M059J (cell line): ENCODE measurements at places on chromosomes 6 and 20. TPM values are rescaled to one million over a fixed set of nuclear protein-coding genes. Genes with fewer than 3 reads are reported as not detected.

Gene MUCL3
- total RNA-seq = not detected in 2 replicates

DNA sequence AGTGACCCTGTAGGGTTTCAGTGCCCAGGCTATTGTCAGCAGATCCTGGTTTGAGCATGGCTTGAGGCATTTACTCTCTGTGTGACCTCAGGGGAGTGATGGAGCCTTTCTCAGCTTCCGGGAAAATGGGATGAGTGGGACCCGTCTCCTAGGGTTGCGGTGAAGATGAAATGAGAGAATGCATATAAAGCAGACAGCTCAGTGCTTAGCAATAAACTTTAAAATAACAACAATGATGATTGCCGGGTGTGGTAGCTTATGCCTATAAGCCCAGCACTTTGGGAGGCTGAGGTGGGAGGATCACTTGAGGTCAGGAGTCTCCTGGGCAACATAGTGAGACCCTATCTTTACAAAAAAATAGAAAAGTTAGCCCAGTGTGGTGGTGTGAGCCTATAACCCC is 106.0 kb upstream of the MTHFD1L start:
- peak; percentile 53 for DNase-seq

DNA sequence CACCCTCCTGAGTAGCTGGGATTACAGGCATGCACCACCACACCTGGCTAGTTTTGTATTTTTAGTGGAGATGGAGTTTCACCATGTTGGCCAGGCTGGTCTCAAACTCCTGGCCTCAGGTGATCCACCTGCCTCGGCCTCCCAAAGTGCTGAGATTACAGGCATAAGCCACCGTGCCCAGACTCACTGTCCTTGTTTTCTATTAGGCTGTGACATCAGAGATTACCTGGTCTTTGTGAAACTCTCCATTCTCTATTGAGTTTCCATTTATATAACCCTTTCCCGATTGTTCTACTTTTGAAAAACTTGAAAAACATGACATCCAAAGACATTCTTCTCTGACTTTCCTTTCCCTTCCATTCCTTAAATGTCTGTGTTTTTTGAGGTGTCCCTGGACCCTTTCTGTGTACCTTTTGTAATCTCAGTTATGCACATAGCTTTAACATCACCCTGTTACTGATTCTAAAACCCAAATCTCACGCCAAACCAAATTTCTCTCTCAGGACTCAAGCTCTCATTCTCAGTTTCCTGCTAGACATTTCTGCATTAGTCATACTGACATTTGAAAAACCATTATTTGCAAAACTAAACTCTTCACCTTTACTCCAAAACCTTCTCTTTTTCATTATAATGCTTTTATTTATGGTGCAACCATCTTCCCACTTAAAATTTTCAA is 137.0 kb downstream of the KHDC1L start:
- DNase-seq = no peak

DNA sequence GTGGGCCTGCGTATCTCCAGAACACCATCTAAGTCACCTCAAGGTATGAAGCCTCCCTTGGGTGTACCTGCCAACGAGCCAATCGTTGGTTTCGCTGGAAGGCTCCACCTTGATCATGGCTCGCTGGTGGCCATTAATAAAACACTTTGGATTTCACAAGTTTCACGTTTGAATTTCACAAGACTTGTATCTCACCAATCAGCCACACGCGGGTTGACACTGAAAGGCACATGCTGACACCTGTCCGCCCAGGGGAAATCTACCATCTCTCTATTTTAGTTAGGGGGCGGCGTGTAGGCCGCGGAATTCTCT is 586 bp upstream of the HMGA1 start:
- DNase-seq = no peak

Gene XPO5
- total RNA-seq = 28.9 and 42.2 TPM in 2 replicates

GRCh38 chr6:160076009-160076408 is 45.6 kb upstream of the SLC22A1 start:
- DNase-seq = no peak

DNA sequence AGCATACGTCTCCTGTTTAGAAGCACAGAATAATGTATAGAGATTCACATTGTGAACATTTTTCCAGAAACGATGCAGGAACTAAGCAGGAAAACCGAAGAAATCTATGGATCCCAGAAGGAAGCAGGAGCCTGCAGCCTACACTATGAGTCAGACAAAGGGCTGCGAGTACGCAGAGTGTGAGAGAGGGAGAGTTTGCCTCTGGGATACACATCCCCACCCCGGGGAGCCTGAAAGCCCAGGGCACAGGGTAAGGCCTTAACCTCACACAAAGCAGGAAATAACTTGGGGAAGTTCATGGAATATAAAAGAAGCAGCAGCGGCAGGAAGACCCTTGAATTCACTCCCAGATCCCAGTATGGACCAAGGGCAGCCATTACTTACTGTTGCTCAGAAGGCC is 842.1 kb upstream of the MANEA start:
- no peak for DNase-seq

Gene GDAP1L1
- total RNA-seq = 0.42 TPM in 1 of 2 replicates, not detected in the other

- peak; percentile 56 for DNase-seq
These were observed 29.9 kb downstream of the SGK1 start for GRCh38 chr6:134287859-134288537.

Gene HTR1B
- not detected in 2 replicates for total RNA-seq

DNA sequence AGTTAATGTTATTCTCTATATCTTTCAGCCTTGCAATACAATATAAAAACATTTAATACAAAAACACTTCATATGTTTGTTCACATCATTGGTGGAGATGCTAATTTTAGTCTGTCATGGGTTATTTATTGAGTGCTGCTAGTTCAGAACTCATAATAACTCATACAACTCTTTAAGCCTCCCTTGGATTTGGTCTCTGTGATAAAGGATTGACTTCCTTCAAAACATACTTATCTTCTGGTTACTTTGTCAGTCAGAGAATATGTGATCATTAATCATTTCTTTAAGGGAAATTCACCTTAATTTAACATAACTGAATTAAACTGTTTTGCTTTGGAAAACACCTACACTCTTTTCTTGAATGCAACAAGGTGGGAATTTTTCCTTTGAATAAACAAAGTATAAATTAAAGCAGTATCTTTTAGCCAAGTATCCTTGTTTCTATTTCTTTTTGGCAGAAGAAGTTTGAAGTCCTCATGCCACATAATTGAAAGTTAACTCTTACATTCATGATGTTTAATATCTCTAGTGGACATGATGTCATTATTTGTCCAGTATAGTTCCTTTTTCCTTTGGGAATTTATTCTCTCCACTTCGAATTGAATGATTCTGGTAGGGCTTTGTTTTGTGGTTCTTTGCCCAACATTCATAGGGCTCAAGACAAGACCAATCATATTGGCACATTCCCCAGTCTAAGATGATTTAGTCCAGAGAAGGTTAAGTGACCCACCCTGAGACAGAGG is 133.2 kb upstream of the CENPW start:
- no peak for DNase-seq

DNA sequence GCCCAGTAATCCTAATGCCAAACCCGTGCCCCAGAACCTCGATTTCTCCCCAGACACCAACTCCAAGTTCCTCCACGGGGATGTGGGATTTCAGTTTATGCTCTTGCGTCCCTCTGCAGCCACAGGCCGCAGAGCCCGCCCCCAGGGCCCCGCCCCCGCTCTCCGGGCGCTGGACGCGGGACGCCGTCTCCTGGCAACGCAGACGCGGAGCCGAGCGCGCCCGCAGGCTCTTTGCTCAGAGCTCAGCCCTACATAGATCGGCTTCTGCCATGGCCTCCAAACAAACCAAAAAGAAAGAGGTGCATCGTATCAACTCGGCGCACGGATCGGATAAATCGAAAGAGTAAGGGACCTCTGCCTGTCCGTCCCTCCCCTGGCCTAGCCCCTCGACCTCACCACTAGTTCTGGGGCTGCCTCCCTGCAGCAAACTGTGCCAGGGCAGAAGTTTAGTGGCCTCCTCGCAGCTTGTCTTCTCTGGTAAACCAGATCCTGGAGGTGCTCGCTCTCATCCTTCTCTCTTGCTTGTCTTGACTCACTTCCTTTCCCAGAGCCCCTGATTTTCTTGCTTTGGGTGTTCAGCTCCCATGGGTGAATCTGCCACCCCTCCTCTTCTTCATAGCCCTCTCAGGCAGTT is at the start of gene ADGB:
ADGB (plus strand) TSS at position 201 of the 634 bp plus-strand sequence; CDS start at position 270, 69 bp downstream.
- DNase-seq = peak; percentile 69

DNA sequence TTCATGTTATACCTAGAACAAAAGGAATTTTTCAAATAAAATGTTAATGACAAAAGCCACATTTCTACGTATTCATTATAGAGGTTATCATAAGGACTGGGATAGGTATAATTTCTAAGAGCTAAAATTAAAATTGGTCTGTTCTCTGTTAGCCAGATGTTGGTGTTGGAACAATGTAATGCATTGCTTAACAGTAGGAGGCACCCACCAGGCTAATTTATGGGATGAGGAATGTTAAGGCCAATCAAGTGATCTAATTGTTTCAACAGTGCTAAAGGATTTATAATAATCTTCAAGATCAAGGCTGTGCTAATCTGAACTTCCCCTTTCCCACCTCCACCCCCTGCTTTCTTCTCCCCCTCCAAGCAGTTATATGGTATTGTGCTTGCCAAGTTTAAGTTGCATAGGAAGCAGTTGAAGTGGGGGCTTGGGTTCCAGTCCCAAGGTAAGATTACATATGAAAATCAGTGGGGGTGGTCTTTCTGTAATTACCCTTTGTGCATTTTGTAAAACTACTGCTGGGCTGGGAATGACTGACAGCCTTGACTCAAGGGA is 89.2 kb upstream of the BACH2 start:
- DNase-seq = no peak

DNA sequence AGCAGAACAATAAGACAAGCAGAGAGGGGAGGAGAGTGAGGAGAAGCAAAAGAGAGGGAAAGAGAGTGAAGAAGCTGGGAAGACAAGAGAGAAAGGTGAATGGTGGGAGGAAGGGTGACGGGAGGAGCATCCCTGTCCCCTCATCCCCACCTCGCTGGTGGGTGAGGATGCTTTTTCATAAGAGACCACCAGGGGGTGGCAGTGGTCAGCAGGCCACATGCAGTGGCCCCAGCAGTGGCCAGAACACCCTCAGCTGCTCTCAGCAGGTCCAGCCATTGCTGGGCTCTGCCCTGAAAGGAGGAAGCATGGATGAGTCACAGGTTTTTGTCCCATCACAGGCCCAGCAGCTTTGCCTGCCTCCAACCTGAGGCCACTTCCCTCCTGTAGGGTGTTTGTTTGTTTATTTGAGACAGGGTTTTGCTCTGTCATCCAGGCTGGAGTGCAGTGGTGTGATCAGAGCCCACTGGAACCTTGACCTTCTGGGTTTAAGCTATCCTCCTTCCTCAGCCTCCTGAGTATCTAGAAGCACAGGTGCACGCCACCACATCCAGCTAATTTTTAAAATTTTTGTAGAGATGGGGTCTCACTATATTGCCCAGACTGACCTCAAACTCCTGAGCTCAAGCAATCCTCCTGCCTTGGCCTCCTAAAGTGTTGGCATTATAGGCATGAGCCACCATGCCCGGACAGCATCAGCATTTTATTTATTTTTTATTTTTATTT is 24.0 kb downstream of the FGD2 start:
- peak; percentile 94 for DNase-seq

GRCh38 chr20:39878320-39878719 is 810.7 kb downstream of the MAFB start:
- DNase-seq = peak; percentile 58

DNA sequence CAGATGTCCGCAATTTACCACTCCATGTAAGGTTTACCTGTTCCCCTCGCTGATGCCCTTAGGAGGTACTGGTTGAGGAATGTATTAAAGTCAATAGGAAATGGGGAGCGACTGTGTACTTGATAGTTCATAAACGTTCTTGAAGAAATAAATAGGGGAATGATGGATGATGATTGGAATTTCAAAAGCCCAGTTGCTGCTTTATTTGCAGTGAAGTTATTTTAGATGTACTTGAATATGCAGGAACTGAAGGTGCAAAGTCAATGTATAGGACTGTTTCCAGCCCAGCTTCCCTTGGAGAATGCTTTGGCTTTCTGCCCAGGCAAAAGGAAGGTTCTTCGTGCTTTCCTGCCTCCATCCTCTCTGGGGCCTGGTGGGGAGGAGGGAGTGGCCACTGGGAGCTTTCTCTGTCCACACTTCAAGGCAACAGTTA is 19.8 kb downstream of the ADGRF5 start:
- DNase-seq = peak; percentile 13

DNA sequence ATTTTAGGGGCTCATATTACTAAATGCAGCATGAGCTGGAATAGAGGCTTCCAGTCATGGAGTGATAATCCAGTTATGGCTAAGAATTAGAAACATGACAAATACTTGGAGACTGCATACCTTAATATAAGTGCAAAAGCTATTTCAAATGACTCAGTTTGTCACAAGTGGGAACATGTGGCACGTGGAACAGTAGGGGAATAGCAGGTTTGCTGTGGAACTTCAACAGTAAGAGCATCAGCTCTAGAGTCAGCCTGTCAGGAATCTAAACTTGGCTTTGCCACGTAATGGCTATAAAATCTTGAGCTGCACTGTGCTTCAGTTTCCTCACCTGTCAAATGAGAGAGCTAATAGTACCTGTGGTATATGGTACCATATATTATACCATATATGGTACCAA is 62.1 kb downstream of the HTR1B start:
- peak; percentile 19 for DNase-seq

Gene PSMB8
- total RNA-seq = 350 and 427 TPM in 2 replicates

- peak; percentile 42 for DNase-seq
These were observed 129.7 kb upstream of the FAM184A start for GRCh38 chr6:119207971-119208725.

Gene HDAC2
- total RNA-seq = 82.7 and 173 TPM in 2 replicates

DNA sequence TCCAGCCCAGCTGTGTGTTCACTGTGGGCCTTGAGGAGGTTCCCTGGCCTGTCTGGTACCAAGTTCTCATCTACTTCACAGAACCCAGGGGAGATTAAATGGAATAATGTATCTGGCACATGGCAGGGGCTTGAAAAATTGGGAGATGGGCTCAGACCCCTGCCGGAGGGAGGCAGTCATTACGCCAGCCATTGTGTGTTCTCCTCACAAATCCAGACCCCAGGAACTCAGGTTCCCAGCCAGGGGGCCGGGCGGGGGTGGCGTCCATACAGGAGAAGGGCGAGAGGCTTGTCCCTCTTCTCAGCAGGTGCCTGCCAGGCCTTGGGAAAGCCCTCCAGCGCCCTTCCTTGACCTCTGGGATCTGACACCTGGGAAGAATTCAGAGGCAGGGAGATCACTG is 8.1 kb downstream of the NOL4L start:
- DNase-seq = no peak

DNA sequence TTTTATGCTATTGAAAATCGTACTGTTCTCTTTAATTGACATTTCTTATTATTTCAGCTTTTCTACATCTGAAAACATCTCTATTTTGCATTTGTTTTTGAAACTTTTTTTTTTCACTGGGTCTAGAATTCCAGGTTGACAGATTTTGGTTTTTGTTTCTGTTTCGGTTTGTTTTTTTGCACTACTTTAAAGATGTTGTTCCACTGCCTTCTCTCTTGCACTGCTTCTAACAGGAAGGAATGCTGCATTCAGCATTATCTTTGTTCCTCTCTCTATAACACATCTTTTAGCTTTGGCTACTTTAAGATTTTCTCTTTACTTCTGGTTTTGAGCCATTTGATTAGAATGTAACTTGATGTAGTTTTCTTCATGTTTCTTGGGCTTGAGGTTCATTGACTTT is 20.1 kb upstream of the SLC17A1 start:
- DNase-seq = no peak
